Retina (tissue), 1 donor: ENCODE measurements at places on chromosomes 2 and 18.

DNA sequence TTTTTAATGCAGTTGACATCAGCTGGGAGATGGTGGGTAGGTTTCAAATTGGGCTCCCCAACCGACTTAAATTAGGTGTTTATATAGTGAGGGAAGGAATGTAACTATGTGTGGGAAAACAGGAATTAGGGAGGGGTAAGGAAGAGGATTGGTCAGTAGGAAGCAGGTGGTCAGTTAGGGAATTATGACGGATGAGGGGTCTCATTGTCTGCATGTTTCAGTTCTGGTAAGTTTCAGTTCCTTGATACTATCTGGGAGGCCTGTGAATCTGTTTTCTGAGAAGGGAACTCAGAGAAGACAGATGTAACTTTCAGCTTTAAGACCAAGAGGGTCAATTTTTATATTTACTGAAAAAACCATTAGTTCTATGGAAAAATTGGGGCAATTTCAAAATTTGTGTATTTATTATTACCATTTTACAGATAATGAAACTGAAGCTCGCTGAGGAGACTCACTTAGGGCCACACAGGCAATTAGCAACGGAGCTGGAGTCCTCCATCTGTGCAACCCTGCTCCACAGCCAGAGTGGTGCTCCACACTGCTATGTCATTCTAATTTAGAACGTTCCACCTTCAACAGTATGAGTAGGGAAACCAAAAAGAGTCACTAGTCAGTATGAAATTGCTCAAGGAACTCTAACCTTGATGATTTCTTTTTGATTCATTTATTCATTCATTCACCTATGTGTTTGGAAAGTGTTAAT is 36.0 kb upstream of the CCDC195 start:
- DNase-seq: no peak

DNA sequence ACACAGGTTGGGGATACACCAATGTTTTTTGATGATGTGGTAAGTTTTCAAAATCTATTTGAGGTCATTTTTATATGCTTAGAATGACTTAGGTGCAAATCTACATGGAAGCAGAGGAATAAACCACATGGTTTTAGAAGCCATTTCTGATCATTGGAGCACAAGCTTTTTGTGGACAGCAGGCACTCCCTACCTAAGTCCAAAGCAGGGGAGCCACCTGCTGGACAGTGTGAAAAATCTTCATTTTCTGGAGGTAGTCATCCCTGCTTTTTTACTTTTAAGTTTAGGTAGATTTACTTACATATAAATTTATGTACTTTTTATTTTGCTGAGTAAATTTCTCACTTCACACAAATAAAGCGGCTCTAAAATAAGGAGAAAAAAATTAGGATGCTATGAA is 323.2 kb downstream of the PLCL1 start:
- DNase-seq: no peak

DNA sequence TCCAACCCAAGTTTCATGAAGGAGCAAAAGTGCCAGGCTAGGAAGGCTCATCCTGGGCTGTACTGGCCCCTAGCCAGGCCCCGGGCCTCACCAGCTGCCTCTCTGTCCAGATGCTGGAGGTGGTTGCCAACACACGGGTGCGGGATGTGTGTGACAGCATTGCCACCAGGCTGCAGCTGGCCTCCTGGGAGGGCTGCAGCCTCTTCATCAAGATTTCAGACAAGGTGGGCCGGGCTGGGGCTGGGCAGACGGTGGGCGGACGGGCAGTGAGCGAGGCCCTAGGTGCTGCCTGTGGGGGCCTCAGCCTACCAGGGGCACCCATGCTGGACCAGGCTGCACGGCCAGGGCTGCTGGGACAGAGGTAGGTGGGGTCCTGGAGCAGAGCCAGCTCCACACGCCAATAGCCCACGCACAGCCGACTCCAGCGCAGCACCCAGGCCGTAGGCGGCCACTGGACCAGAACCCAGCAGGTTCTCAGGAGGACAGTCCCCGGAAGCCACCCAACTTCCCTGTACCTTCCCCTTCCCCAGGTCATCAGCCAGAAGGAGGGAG is 11.8 kb upstream of the GPR17 start:
- DNase-seq: no peak

DNA sequence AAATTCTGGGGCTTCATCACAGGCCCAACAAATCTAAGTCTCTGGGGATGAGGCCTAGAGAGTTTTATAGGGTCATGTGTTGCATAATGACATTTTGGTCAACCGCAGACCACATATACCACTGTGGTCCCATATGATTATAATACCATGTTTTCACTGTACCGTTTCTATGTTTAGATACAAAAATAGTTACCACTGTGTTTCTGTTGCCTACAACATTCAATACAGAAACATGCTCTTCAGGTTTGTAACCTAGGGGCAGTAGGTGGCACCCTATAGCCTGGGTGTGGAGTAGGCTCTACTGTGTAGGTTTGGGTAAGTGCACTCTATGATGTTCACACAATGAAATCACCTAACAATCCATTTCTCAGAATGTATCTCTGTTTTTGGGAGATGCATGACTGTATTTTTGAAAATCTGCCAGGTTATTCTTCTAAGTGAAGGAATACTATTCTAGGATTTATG is 485.2 kb downstream of the PTPRM start:
- no peak for DNase-seq

DNA sequence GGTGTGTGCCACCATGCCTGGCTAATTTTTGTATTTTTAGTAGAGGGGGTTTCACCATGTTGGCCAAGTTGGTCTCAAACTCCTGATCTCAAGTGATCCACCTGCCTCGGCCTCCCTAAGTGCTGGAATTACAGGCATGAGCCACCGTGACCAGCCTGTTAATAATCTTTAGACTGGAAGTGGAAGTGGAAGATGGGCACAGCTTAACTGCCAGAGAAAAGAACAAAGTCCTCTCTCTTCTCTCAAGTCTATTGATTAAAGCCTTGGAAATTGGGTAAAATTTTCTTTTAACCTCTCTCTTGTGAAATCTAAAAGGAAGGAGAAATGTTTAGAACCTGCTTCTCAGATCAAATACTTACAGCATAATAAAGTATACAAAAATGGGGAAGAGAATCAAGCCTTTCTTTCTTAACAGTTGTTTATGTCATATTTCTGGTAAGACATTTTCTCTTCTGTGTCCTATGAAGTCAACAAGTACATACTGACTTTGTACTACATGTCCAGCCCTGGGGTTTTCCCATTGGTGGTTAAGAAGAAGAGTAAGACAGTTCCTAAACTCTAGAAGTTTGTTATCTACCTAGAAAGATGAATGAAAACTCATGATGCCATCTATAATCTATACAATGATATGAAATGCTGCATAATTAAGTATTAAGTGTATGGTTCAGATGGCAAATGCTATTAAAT is 4.6 kb downstream of the TMEM169 start:
- DNase-seq: no peak

GRCh38 chr2:196630531-196630930 is 9.0 kb upstream of the CCDC150 start:
- no peak for DNase-seq

DNA sequence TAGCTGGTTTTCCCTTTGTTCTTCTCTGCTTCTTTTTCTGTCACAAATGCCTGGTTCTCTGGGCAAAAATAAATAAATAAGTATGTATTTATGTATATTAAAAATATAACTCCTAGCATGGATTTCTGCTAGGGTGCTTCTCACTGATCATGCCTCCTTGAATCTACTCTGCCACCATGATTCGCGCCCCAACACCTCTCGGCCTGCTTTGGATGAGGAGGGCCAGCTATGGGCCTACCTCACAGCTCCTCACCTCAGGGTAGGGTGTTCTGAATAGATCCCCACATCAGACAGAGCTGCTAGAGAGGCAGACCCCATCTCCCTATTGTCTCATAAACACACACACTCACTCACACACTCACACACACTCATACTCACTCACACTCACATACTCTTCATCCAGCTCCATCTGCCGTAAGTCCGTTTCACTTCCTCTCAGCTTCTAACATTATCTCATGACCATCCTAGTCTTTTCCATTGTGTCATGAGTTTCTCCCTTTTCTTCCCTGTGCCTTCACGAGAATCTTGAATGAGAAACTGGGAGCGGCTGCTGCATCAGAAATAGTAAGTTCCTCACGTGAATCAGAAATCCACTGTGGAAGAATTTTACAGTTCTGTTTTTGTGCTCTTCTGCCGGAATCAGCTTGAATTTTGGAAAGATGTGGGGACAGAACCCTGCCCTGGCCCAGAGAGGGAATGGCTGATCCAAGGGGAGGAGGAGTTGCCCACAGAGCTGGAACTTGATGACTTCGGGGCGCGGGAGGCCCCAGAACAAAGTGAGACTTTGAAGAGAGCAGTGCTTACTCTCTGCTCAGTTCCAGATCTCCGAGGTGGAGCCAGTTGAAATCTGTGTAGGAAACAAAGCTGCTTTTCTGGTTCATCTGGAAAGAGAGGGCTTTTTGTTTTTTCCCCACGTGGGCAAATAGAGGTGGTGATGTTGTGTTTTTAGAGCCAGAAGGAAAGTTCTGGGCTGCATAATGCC is 20.9 kb downstream of the ANXA4 start:
- DNase-seq: no peak

DNA sequence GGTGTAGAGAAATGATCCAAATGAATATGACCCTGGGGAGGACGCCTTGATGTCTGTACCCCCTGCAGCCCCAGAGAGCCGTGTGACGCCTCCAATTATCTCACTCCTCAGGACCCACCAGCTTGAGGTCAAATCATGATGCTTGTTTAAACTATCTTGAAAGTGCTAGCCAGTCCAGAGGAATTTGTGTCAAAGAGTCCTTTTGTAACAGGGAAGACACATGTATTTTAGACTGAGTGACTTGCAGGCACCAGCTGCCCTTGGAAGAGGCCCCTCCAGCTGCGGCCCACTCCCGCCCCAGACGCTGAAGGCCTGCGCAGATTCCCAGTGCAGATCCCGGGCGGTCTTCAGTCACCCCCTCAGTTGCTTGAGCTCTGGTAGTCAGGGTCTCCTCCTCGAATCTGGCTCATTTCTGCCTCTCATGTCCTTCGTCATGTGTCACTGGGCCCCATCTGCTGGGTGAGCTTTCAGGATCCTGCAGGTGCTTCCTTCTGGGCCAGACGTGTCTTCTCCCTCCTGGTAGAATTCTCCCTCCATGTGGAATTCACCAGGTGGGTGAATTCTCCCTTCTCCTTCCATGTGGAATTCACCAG is 77.4 kb downstream of the RNF144A start:
- peak; percentile 66 for DNase-seq

DNA sequence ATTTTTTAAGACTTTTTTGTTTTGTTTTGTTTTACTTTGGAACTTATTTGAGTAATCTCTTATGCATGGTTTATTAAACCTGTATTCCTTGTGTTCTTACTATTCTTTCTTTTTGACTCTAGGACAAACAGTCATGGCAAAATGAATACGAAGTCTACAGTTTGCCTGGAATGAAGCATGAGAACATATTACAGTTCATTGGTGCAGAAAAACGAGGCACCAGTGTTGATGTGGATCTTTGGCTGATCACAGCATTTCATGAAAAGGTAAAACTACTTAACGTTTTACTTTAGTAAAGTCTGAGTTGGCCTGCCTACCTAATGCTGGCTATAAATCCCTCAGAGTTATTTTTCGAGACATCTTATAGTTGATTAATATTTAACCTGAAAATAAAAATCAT is 72.3 kb downstream of the ACVR2A start:
- no peak for DNase-seq

GRCh38 chr2:133518700-133519344 is 49.4 kb downstream of the NCKAP5 start:
- no peak for DNase-seq

GRCh38 chr2:223642506-223642905 is 40.3 kb upstream of the SCG2 start:
- no peak for DNase-seq

DNA sequence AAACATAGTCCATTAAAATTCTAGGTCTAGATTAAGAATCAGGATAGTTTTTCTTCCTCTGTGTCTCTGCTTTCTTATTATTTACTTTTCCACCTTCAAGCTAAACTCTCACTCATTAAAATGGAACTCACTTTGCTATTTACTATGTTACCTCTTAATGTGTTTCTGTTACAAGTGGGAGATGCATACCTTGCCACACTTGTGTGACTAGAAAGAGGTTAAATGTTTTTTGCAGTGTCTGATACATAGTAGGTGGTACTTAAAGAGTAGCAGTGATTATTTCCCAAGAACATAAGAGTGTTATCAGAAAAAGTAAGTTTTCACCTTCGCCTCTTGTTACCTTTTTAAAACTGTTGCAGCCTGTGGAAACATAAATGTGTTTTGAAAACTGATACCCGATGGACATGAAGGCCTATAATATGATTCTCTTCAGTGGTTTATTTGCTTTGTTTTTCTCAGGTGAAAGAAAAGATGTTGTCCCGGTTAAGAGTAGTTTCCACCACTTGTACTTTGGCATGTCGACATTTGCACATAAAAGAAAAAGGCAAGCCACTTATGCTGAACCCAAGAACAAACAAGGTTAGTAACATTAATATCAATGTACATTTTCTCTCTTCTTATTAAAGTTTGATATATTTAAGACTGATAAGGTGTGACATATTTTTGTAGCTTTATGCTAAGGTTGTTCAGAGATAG is 16.6 kb downstream of the ME2 start:
- no peak for DNase-seq

- no peak for DNase-seq
These were observed 1118.5 kb downstream of the TSN start for GRCh38 chr2:122873951-122874350.

DNA sequence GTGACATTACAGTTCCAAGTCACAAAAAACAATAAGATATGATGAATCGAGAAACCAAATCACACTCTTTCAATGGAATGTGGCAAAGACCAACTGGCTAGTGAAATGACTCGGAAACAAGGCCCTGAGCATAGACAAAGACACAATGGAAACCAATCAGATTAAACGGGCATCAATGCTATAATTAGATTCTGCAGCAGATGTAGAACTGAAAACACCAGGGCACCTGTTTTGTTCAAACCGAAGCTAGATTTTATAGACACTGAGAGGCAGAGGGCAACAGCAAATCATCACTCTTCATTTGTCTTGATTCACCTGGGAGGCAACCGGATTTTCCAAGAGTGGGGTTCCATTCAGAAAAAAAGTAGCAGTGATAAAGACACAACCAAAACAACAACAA is 92.8 kb upstream of the BARD1 start:
- DNase-seq: peak; percentile 55

DNA sequence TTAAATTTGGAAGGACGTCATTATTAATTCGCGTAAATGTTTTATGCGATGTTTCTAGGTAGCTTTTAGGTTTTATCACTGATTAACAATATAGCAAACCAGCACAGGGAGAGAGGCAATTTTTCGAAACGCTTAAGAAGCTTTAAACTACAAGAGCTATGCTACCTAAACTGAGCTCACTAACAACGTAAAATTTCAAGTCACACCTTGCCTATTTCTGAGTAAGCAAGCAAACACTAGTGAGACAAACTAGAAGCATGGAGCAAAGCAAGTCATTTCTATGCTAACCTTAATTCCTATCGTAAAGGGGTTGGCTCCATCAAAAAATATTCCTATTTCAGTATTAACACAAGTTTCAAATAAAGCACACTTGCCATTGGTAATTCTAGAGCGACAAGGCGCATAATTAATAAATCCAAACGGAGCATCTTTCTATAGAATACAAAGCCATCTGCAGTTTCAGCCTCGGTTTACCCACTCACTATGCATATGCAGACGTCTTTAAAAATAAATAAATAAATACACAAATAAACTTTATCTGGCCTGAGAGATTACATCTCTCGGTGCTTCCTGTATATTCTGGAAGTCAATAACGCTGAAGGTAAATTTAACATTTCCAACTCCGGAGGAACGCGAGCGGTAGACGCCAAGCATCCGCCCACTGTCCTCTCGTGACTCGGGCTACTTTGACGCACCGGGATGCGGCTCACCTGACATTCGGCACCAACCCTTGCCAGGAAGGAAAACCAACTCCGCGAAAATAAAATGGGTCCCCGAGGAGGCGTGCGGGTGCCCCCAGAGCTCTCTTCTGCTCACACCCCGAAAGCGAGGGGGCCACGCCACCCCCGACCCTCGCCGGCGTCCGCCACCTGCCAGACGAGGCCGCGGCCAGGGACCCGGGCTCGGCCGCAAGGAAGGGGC is 947 bp downstream of the ITSN2 start:
- DNase-seq: peak; percentile 11
